Choroid plexus epithelial cell (primary cell): ENCODE measurements at places on chromosomes 3 and 15.

- no peak for DNase-seq
Observed at GRCh38 chr3:13822042-13822441, 57.8 kb downstream of the WNT7A start.

GRCh38 chr15:64651601-64652191 lies 123.7 kb downstream of the RBPMS2 start:
- DNase-seq, result peak; percentile 40

- peak; percentile 75 for DNase-seq
Observed at GRCh38 chr3:27387625-27388024, 18.4 kb upstream of the NEK10 start.

DNA sequence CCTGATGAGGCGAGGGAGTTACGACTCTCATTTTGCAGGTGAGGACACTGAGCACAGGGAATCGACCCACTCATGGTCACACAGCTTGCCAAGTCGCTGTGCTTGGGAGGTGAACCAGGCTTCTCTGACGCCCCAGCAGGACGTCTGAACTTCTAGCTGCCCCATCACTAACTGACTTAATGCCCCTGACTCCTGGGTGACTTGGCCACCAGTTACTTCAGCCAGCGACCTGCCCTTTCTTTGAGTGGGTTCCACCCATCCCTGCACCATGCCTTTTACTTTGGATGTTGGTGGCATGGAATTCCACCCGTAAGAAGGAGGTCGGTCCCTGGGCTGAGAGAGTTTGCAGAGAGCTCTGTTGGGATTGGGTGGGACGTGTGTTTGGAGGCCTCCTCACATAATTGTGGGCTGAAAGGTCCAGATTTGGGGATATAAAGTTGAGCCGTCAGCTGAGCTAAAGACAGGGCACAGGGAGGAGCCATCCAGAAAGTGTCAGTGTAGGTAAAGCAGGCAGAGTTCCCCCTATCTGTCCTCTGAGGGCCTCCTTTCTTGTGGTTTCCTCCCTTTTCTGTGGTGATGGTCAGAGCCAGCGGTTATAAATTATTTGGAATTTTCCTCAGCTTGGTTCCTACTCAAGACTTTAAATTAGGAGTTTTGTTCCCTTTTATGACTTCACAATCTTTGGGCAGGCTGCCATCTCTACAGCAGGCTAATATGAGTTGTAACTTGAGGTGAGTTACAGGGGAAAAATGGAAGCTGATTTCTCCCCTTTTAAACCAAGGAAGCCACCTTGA lies 55.0 kb downstream of the FLNB start:
- peak; percentile 87 for DNase-seq

DNA sequence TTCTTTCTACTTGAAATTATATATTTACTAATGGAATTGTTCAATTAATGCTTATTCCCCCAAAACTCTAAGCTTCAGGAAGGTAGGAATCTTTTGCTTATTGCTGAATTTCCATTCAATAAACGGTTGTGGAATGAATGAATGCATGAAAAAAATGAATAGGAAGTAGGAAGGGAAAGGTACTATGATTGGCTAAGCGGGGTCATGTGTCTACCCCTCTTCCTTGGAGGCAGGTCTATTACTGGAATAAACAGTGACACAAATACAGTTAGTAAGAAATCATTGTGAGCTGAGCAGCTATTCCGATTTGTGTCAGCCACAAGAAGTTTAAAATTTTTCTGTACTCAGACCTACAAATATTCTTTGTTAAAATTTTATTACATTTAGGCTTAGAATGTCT lies 10.5 kb upstream of the TRA2B start:
- DNase-seq, result no peak

DNA sequence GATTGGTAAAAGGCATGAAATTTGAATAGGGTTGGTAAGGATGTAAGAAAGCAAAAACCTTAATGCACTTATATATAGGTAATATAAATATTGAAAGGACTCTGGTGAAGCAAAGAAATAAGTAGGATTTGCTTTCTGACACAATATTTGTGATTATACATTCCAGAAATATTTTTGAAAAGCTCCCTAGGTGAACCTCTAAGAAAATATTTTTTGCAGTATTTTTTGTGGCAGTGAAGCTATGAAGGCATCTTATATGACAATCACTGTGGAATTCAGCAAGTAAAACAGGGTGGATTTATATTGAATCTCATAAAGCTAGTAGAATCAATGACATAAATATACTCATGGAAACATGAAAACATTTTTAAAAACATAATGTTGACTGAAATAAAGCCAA lies 119.6 kb upstream of the EPHA3 start:
- peak; percentile 54 for DNase-seq

GRCh38 chr3:106421909-106422308 lies 553.1 kb upstream of the CBLB start:
- DNase-seq, result peak; percentile 67

GRCh38 chr3:37944391-37944842 lies 46.2 kb upstream of the VILL start:
- DNase-seq, result peak; percentile 46

DNA sequence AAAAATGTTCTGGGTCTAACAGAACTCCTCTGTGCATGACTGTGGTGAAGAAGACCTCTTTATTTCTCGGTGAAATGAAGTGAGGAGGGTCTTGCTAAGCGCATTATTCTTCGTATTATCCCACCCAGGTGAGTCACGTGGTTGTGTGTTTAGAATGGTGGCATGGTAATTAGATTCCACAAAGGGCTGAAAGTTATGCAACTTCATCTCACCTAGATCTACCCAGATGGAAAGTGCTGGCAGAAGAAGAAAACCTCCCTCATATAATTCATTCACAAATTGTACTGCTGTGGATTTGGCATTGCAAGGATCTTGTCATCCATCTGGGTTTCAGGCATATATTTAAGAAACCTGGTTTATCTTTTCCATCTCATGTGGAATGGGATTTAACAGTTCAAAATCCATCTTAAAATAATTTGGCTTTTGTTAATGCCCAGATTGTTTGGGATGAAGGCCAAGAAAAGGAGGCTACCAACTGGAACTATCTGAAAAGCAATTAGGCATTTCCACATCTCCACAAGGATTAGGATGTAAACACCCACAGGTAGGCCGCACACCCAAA lies 175.3 kb downstream of the PLCL2 start:
- no peak for DNase-seq

- DNase-seq, result peak; percentile 86
Observed at GRCh38 chr3:5122741-5123706, 932 bp downstream of the ARL8B start.

DNA sequence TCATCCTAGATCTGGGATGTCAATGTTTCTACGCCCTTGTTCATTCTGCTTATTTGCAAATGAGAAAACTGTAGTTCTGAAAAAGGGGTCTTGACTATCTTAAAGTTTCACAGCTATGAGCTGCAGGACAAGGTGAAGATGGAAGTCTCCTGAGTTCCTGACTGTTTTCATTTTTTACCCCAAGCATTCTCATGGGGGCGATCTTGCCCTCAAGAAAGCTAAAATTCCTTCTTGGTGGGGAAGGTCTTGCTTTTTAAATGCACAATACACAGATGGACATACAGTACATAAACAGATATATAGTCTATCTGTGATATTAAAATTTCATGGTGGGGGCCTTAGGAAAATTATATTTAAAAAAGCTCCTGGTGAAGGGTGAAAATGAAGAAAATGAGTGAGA lies 32.4 kb downstream of the MASP1 start:
- DNase-seq, result no peak
